ENCODE measurements at places on chromosomes 5 and 9.

- no peak for DNase-seq
Measured at GRCh38 chr5:130286971-130287370, 382.7 kb downstream of the CHSY3 start.

- no peak for DNase-seq
Measured at GRCh38 chr9:69134412-69134811, 39.7 kb upstream of the TJP2 start.

- DNase-seq, result no peak
Measured at GRCh38 chr9:74120470-74120869, 376.7 kb upstream of the RORB start.

- no peak for DNase-seq
Measured at GRCh38 chr5:80194468-80194867, 61.4 kb downstream of the SERINC5 start.

DNA sequence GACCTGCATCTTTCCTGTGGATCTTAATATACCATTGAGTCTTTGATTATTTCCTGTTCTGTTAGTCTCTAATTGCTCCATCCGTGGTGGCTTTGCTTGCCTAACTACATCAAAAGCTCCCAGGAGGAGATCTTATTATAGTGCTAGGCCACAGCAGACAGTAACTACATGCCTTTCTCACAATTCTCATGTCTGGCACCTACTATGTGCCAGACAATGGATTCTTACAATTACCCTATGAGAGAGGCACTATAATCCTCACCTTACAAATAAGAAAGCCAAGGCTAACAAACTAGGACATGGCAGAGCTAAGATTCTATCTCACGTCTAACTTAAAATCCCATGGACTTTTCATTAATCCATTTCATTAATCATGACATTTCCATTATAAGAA is 70.3 kb upstream of the TARS1 start:
- DNase-seq, result no peak
